Activated T-helper 2 cell treated with anti-CD3 and anti-CD28 coated beads, Interferon-gamma antibody, Interleukin-2, Interleukin-4, amounts not matched to agents 10 μg/mL and 5 μg/mL and 100 μg/mL, durations not matched to agents 14 hours and 24 hours and 36 hours (primary cell): ENCODE measurements at places on chromosomes 1 and 21.

- DNase-seq = no peak
These were observed 2.4 kb upstream of the KISS1 start for GRCh38 chr1:204198348-204199340.

GRCh38 chr1:85579622-85580021 lies 939 bp upstream of the CCN1 start:
- no peak for DNase-seq

GRCh38 chr21:44958471-44959191 lies 18.8 kb downstream of the SLX9 start:
- DNase-seq = no peak

DNA sequence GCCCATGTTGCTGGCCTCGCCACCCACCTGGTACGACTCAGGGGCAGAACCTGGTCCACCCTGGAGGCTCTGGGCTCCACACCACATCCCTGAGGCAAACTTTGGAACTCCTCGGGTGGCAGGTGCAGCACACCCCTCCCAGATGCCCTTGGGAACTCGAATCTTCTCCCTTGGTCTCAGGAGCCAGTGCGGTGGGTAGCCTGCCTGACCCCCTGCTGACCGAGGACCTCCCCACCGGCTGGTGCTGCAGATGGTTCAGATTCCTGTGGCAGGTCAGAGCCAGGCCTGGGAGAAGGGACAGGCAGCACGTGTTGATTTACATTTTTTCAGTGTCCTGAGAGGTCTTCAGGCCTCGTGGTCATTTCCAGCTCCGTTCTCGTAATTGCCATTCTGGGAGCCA lies 6.3 kb upstream of the CFAP410 start:
- DNase-seq = no peak

GRCh38 chr21:16342932-16343331 lies 613.1 kb downstream of the USP25 start:
- no peak for DNase-seq

DNA sequence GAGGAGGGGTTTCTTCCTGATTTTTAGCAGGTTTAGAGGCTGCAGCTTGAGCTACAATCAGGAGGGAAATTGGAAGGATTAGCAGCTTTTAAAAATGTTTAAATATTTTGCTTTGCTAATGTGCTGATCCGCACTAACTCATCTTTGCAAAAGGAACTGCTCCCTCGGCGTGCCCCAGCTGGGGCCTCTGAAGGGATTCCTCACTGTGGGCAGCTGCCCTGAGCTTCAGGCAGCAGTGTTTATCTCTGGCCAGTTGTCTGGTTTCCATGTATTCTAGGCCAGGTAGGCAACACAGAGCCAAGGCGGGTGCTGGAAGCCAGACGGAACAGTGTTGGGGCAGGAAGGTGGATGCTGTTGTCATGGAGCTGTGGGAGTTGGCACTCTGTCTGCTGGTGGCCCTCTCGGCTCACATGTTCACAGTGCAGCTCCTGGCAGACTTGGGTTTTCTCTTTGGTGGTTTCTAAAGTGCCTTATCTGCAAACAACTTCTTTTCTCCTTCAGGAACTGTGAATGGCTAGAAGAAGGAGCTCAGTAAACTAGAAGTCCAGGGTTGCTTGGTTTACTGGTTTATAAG lies 18.9 kb downstream of the NECAP2 start:
- DNase-seq = no peak

GRCh38 chr1:200971955-200972711 lies 51.4 kb downstream of the KIF21B start:
- DNase-seq = peak; percentile 43

DNA sequence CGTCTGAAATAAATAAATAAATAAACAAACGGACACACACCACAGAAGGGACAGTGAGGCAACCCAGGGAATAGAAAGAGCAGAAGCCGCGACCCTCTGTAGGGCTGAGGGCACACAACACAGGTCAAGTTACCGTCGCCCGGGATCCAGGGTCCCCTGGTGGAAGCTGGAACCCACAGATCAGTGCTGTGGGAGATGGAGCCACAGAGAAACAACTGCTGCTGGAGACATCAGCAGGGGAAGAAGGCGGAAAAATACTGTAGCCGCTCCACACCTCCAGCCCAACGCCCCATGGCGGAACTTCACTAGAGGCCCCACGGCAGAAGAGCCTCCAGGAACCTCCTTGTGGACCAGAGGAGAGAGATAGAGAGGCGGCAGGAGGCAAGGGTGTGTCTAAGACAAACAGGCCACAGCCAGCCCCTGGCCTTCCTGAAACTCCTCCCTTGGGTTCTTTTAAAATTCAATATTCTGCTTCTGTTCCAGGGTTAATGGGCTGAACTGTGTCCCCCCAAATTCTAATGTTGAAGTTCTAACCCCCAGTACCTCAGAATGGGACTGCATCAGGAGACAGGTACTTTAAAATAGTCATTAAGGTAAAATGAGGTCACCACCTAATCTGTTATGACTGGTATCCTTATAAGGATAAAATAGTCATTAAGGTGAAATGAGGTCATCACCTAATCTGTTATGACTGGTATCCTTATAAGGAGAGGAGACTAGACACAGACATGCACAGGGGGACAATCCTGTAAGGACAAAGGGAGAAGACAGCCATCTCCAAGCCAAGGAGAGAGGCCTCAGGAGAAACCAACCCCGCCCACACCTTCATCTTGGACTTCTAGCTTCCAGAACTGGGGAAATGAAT lies 7.7 kb upstream of the HLCS start:
- no peak for DNase-seq

GRCh38 chr1:160309571-160309970 lies 24.6 kb upstream of the PEX19 start:
- no peak for DNase-seq

GRCh38 chr1:45802343-45803298 lies 791 bp upstream of the MAST2 start:
- no peak for DNase-seq

GRCh38 chr1:219273088-219273686 lies 99.5 kb downstream of the LYPLAL1 start:
- DNase-seq = no peak

- no peak for DNase-seq
These were observed 187.1 kb upstream of the LMO4 start for GRCh38 chr1:87141556-87141955.

GRCh38 chr21:26013970-26014369 lies 156.6 kb downstream of the APP start:
- no peak for DNase-seq
